NCI-H2081 treated with DMSO at 0.1 percent for 48 hours (cell line): ENCODE measurements at places on chromosomes 12 and 14.

DNA sequence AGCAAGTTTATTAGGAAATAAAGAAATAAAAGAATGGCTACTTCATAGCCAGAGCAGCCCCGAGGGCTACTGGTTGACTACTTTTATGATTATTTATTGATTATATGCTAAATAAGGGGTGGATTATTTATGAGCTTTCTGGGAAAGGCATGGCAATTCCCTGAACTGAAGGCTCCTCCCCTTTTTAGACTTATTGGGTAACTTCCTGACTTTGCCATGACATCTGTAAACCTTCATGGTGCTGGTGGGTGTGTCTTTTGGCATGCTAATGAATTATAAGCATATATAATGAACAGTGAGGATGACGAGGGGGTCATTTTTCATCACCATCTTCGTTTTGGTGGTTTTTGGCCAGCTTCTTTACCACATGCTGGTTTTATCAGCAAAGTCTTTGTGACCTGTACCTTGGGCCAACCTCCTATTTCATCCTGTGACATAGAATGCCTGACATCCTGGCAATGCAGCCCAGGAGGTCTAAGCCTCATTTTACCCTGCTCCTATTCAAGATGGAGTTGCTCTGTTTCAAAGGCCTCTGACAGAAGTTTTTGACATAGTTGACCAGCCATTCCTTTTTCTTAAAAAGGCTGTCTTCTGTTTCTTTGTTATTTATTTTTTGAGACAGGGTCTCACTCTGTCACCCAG lies 11.1 kb upstream of the PTGES3 start:
- DNase-seq, result no peak

- no peak for DNase-seq
Measured at GRCh38 chr14:83594874-83595273, 1935.1 kb upstream of the FLRT2 start.

DNA sequence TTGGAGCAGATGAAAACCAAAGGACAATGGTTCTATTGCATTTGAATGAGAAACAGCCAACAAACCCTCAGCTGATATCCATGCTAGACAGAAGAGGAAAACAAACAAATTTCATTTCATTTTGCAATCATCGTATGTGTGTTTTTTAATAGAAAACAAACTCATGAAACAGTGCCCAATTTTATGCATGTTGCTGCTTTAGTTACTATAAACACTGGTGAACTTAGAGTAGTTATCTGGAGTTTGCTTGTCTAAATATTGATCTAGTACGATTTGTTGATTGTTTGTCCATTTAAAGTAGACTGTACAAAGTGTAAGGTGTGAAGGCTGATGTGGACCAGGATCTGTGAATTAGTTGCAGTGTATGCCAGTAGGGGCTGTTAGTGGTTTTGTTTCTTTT lies 166.6 kb downstream of the KITLG start:
- no peak for DNase-seq

DNA sequence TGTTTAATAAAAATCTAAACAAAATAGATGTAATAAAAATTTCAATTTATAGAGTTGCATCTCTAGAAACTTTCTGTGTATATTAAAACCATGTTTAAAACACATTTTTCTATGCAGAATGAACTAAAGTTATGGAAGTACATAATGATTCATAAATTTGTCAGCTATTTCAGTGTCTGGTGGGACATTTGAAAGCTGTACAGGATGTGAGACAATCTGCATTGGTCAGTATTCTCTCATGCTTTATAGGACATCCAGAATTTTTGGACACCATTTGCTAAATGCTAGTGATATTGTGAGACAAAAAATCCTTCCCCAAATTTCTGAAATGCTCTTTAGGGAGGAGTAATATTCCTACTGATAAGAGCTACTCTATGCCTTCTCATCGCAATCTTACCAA lies 13.3 kb downstream of the GPR135 start:
- DNase-seq, result no peak

DNA sequence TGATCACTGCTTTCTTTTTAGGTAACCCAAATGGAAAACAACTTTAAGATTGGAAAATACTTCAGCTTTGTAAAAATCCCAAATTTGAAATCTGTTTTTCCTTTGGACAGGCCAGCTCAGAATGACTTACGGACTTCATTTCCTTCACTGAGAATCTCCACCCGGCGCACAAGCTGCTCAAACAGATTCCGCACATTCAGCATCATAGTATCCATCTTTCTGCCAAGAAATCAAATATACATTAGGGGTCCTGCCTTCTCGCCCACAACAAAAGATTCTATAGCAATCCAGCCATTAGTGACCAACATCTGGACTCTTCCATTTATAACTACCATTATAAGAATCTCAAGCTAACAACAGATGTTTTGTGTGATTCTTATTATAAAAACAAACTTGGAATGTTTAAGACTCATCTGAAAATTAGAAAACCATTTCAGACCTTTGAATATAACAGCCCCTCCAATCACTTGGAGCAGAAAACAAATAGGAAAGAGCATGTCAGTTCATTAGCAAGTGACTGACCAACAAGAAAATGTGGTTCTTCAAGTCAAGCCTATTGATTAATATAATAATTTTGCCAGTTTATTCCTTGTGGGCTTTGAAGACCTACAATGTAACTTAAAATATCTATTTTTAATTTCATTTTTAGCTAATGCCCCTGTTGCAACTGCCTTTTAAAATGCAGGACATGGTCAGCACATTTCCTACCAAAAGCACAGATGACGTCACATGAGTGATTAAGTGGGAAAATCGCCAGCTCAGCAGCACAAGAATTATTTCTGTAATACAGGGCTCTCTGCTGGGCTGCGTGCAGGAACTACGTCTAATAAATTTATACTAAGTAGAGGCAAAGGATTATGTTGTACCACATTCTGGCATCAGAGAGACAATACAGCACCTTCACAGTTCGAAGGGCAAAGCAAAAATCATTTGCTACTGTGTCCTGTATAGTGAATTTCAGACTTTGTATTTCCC lies 8.5 kb downstream of the RACGAP1 start:
- no peak for DNase-seq

GRCh38 chr14:103597623-103598377 lies 31.2 kb upstream of the KLC1 start:
- no peak for DNase-seq

GRCh38 chr14:98185036-98185435 lies 1087.0 kb downstream of the BCL11B start:
- DNase-seq, result no peak

GRCh38 chr14:53824061-53824460 lies 132.6 kb downstream of the BMP4 start:
- DNase-seq, result no peak

- no peak for DNase-seq
Measured at GRCh38 chr14:23154964-23155587, 28.4 kb downstream of the SLC7A8 start.

GRCh38 chr12:72432037-72432604 lies 160.0 kb downstream of the TRHDE start:
- DNase-seq, result no peak

DNA sequence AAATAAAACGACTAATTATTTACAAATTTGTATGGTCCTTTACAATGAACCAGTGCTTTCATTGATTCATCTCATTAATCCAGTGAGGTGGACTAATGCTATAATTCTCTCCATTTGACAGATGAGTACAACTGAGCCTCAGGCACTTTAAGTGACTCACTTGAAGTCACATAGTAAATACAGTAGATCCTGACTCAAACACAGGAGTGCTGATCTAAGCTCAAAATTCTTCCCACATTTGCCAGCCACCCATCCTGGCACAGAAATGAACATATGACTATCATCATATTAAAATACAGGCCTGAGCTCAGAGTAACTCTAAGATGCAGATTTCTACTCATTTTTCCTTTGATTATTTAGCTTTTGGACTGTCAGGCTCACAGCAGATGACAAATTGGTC lies 30.6 kb downstream of the SLC16A7 start:
- no peak for DNase-seq

DNA sequence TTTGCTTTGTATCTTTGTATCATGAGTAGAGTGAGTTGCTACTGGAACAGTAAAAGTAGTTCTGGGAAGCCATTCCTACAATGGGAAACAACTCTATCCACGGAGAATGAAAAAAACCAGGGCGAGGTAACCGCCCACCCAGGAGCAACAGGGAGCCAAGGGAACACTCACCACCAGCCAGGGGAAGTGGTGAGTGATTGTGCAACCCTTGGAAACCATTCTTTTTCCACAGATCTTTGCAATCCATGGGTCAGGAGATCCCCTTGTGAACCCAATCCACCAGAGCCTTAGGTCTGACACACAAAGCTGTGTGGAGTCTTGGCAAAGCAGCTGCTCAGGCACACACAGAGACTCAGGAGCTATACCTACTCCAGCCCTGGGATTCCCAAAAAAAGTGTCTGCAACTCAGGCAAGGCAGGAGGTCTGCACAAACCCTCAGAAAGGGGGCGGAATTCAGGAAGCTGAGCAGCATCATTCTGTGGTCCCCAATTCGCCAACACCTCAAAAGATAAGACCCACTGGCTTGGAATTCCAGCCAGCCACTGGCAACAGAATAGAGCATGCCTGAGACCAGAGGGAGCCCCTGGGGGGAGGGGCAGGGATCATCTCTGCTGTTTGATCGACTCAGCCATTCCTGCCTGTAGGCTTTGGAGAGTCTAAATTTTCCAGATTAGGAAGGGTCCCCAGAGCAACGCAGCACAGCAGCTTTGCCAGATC lies 52.1 kb upstream of the PPFIA2 start:
- DNase-seq, result no peak

DNA sequence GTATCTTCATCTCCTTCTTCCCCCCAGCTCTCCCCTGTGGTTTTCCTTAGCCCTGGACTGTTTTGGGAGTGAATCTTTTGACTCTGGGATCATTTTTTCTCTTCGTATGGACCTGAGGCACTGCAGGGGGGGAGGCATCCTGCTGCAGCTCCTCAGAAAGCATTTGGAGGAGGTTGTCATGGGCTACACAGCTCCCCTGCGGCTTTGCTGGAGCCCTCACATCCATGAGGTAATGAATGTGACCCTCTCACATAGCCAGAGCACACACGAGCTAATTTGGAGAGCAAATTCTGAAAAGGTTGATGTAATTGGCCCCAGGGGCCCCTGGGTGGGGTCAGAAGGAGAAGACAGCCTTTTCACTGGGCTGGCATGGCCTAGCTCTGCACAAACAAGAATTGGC lies 110.9 kb downstream of the PAH start:
- DNase-seq, result no peak

DNA sequence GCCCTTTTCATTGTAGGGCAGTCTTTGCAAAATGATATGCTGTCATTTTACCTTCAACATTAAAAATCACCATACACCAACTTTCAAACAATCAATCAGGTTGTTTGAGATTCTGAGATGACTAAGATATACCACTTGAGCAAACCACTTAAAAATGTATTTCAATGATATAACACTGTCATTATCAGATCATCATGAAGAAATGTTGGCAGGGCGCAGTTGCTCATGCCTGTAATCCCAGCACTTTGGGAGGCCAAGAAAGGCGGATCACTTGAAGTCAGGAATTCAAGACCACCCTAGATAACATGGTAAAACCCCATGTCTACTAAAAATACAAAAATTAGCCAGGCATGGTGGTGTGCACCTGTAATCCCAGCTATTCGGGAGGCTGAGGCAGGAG lies 13.0 kb upstream of the RHOJ start:
- DNase-seq, result no peak

GRCh38 chr12:117067638-117068037 lies 31.6 kb downstream of the TESC start:
- DNase-seq, result no peak

- no peak for DNase-seq
Measured at GRCh38 chr12:5439371-5439771, 7.5 kb downstream of the NTF3 start.

- DNase-seq, result no peak
Measured at GRCh38 chr14:96078625-96079016, 39.5 kb downstream of the C14orf132 start.

DNA sequence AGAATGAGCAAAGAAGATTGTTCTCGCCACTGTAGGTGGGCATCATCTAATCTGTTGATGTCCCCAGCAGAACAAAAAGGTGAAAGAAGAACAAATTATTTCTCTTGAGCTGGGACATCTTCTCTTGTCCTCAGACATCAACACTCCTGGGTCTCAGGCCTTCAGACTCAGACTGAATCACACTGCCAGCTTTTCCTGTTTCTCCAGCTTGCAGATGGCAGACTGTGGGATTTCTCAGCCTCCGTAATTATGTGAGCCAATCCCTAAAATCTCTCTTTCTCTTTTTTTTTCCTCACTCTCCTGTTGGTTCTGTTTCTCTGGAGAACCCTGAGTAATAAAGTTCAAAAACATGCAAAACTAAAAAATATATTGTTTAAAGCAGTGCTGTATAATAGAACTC lies 3.7 kb upstream of the TMPRSS12 start:
- DNase-seq, result no peak

DNA sequence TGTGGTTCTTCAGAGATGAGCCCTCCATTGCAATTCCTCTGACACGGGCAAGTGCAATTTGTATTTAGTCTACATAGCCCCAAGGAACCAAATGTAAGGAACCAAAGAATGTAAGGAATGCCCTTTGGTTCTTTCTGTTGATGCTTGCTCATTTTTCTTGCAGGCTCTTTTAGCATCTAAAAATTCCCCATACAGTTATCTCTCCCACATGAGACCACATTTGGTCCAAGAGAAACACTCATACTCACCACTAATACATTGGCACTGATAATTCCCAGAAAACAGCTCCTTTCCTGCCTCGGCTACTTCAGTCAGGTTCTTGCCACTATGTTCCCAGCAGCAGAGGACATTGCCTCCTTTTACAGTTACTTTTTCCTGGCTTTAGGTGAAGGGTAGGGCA lies 332.6 kb downstream of the AEBP2 start:
- DNase-seq, result no peak

DNA sequence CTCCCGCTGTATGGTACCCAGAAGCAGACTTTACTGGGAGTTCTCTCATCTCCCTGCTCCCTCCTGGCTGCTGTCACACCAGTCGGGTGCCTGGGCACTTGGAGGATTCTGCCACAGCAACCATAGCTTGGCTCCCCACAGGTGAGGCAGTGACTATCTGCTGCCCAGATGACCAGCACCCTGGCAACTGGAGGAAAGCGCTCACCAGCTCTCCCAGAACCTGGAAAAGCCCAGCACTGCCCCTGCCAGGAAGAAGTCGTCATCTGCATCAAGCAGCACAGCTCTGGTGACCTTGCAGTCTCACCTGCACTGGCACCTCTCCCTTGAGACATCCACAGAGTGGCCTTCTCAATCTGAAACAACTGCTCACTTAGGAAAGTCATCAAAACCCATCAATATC lies 31.9 kb upstream of the TC2N start:
- no peak for DNase-seq

DNA sequence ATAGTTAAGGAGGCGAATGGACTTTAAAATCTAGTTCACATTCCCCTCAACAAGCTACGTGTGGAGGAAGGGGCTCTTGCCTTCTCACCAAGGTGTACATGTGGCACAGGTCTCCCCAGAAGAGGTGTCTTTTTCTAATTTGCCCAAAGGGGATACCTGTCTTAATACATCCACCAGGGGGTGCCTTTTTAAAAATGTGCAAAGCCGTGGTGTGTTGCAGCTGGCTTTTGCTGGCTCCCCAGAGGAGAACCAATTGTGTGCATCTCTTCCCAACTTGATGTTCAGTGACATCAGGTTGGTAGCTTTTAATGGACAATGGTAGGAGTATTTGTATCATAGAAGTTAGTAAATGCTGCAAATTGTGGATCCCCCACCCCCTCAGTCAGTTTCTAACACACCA lies 33.8 kb downstream of the CREBL2 start:
- no peak for DNase-seq

GRCh38 chr14:75340921-75341320 lies 62.3 kb downstream of the FOS start:
- no peak for DNase-seq

GRCh38 chr12:34296143-34297041 lies 274.1 kb downstream of the ALG10 start:
- DNase-seq, result no peak
